ACHN (cell line): ENCODE measurements at places on chromosomes 12 and 14.

- DNase-seq = no peak
These were observed 103.9 kb upstream of the KITLG start for GRCh38 chr12:88684170-88684569.

GRCh38 chr12:85796001-85796400 is 40.2 kb downstream of the RASSF9 start:
- no peak for DNase-seq

- no peak for DNase-seq
These were observed 88.3 kb upstream of the E2F7 start for GRCh38 chr12:77153706-77154105.

DNA sequence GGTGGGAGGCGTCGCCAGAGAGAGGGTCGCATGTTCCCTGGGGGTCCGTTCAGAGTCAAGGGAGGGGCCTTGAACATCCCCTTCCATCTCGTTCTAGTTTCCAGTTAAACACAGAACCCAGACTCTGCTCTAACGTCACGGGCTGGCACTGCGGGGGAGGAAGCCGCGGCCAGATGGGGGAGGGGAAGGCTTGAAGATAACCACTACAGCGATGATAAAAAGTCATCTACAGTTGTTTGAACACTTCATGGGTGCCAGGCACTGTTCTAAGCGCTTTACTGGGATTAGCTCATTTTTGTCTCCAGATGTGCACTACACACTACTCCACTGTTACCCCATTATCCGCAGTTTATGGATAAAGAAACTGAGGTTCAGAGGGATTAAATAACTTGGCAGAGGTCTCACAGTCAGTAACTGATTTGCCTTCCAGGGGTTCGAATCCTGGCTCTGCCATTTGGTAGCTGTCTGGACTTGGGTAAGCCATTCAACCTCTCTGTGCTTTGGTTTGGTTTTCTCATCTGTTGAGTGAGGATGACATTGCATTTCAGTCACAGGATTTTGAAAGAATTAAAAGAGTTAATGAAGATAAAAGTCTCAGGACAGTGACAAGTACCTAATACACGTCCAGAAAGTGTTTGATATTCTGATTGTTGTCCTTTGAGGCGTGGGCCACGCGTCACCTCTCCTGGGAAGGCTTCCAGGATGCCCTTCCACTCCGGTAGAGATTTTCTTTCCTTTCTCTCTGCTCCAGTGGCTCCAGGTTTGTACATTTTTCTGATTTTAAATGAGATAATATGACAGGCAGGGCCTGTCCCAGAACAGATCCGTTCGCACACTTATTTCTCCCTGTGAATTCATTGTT is 798 bp upstream of the RASAL1 start:
- peak; percentile 90 for DNase-seq

DNA sequence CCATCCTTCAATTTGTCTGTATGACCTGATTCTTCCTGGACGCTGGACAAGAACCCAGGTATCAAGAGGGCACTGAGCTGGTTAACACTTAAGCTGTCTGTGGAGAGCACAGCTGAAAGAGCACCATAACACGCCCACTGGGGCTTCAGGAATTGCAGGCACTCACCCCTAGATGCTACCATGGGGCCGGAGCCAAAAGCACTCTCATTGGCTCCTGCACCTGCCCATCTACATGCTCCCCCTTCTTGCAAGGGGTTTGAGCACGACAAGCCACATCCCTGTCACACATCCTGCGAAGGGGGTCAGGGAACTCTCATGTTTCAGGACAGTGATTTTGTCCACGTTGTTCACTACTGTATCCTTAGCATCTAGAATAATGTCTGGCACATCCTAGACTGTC is 35.1 kb upstream of the TBC1D15 start:
- no peak for DNase-seq

GRCh38 chr14:66045572-66046021 is 440.6 kb upstream of the CCDC196 start:
- no peak for DNase-seq

DNA sequence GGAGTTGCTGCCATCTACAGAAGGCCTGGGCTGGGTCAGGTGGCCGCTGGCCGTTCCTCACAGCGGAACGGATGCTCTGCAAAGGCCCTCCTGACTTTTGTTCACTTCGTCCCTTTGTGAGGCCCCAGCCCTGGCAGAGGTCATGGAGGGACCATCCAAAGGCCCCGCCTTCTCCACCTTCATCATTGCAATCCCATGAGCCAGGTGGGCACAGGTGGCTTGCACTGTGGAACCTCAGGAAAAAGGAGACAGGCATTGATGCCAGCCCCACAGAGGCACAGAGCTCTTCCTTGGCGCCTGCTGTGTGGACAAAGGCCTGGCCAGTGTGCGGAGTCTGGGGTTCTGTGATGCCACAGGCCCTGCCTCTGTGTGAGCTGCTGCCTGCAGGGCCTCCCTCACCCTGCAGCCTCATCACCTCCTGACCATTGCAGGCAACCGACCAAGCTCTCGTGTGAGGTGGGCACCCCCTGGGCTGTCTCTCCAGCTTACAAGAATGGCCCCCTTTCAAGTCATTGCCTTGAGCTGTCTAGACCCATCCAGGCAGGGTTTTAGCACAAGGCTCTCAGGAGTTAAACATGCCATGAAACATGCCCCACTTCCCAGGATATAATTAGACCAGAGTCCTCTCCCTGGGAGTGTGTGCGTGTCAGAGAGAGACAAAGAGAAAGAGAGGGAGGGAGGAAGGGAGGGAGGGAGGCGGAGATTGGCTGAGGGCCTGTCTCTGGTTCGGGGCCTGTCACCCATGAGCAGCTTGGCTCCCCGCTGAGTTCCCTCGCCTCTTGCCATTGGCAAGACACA is 19.3 kb downstream of the NFKBIA start:
- DNase-seq = peak; percentile 90

DNA sequence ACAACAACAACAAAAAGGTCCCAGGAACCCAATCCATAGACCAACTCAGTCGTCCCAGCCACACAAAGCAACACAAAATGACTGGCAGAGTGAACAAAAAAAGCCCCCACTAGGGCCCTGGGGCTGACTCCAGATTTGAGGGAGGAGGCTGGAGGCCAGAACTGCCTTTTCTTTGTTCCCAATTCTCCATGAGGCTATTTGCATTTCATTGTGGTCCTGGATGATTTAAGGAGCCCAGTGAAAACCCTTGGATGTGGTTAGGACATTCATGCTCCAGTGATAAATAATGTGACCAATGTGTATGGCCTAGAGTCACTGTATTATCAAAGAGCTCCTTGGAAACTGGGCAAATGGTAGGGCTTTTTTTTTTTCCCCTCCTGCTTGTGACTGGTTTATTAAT is 192.9 kb downstream of the NUAK1 start:
- DNase-seq = no peak

DNA sequence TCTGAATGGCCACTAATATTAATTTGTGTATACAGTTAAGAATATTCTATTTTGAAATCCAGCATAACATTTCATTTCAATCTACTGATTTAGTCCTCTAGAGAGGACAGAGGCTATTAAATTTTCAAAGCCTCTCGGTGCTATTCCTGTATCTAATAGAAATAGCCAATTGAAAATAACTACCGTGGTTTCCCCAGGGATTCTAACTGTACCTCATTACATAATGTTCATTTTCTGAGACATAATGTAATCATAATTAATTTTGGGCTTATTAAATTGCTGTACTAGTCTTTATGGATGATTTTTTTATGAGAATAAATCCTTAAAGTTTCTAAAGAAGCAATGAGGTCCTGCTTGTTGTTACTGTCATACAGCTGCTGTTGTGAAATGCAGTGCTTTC is 38.6 kb upstream of the ACSS3 start:
- no peak for DNase-seq

GRCh38 chr14:78088916-78089315 is 81.3 kb upstream of the NRXN3 start:
- DNase-seq = no peak

DNA sequence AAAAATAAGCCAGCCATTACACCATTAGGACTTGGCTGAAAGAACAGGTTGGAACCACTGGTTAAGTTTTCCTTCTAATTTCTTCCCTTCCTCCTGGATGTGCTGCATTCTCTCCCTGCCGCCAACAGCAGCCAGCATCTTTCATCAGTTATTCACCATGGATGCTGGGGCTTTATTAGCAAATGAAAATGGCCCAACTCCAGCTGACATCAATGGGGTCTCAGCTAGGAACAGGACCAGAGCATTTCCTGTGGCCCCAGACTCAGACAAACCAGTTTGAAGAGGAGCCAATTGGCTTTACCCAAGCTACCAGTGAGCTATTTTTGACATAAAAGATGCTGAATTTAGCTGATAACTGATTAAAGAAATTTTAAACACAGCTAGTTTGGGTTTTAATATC is 26.0 kb upstream of the TBX5 start:
- DNase-seq = no peak

GRCh38 chr12:118374909-118375308 is 1.4 kb upstream of the SUDS3 start:
- no peak for DNase-seq

DNA sequence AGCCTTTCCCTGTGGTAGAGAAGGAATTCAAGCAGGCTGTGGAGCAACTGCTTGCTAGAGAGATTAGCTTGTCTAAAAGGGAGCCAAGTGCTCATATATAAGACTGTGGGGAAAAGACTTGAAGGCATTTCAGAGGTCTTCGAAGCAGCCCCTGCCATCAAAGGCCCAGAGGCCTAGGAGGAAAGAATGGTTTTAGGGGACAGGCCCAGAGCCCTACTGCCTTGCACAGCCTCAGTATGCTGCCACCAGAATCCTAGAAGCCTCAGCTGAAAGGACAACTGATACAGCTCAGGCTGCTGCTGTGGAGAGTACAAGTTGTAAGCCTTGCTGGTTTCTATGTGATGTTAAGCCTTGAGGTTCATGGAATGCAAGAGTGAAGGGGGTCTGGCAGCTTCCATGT is 109.9 kb downstream of the DERA start:
- DNase-seq = no peak

DNA sequence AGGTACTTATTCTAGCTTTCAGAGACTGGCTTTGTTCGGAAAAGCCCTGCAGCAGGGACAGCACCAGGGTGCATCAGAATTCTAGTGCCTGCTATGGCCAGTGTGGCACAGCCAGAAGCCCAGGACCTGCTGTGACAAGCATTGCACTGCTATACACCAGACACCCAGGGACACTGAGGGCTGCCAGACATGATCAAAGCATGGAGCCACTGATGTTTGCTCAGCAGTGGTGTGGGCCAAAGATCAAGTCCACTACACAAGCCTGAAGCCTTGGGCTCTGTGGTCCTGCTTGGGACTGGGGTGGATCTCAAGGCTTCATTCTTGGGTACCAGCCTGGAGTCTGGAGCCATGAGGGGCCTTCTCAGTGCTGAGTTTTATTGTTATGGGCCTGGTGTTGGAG is 36.1 kb upstream of the CDKN3 start:
- no peak for DNase-seq

- DNase-seq = no peak
These were observed 5.7 kb upstream of the CCND2 start for GRCh38 chr12:4267704-4268328.
